Activated CD8-positive, alpha-beta memory T cell treated with anti-CD3 and anti-CD28 coated beads for 4 hours (primary cell): ENCODE measurements at places on chromosomes 2 and 18.

DNA sequence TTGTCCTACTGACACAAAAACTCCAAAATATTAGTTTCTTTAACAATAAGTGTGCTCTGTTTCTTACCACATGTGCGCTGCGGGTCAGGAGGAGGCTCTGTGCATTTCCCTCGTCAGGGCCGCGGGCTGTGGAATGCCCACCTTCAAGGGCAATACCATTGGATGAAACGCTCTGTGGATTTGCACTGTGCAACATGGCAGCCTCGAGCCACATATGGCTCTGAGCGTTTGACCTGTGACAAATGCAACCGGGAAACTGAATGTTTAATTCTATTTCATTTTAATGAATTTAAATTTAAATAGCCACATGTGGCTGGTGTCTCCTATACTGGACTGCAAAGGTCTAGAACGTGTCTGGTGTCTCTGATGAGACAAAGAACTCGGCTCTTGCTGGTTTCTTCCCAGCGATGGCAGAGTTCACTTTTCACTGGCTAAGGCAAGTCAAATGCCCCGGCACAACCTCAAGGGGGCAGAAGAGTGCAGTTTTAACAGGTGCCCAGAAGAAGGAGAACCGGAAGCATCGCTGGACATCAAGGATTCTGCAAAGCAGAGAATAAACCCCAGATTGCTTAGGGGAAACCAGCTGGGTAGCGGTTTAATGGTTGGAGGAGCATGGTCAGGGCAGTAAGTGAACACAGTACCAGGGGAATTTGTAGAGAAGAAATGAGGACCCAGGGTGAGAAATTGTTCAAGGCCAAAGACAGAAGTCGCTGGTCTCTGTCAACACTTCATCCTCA, 37.0 kb upstream of the TMEM18 start:
- DNase-seq = no peak

GRCh38 chr2:126038861-126039260, 617.1 kb upstream of the GYPC start:
- no peak for DNase-seq

DNA sequence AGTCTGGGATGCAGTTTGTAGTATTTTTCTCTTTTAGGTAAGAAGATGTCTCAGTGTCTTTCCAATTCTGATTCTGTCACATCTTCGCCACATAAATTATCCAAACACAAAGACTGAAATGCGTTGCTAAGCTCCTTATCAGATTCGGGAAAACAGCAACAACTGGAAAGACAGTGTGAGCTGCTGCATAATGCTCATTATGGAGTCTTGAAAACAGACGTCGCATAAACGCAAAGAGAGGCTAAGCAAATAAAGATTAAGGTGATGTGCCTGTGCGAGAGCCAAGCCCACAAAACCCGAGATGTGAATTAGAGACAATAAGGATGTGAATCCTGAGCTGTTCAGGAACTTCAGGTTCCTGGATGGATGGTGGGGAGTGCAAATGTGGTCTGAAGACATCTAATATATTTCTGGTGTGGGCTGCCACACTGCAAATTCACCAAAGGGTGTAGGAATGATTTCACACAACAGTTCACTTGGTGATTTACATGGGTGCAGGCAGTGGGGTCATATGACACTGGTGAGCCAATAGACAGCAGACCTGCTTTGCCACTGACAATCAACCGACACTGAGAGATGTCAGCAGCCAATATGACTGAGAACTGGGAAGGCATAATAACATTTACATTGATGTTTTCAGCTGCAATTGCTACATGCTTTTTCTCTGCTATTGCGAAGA, 195.8 kb downstream of the MTX2 start:
- no peak for DNase-seq

- no peak for DNase-seq
These were observed 378 bp downstream of the WDPCP start for GRCh38 chr2:63587814-63588384.

DNA sequence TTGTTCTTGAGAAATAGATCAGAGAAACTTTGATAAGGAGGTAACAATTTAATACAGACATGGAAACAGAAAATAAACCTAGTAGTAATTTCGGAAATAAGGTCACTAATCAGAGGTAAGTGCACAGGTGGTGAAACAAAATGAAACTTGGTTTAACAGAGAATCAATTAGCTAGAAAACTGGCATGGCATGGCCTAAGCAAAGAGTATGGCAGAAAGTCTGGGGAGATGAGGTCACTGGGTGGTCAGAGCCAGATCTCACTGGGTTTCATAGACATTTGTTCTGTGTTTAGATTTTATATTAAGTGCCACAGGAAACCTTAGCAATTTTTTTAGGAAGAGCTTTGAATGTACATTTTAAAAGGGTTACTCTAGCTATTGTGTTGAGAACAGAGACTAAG, 1216.0 kb upstream of the PIK3C3 start:
- no peak for DNase-seq

- DNase-seq = no peak
These were observed 21.5 kb upstream of the ZSCAN30 start for GRCh38 chr18:35311496-35311895.

DNA sequence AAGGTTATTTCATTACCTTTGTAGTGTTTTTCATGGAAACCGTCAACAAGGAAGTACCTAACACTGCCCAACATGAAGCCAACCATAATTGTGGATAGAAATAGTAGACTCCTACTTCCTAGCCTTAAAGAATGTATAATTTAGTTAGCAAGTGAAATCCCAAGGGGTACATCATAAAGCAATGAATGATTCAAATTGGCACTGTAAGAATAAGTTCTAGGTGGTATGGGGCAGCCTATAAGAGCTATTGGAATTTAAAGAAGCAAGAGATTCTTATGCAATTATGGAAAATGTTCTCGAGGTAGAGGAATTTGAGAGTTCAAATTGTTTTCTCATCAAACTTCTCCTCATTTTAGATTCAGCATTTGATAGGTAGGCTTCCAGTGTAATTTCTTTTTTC, 157.9 kb downstream of the FMNL2 start:
- no peak for DNase-seq

- no peak for DNase-seq
These were observed 29.6 kb downstream of the PTCD3 start for GRCh38 chr2:86135653-86136052.

- DNase-seq = no peak
These were observed 630.9 kb upstream of the FAM98A start for GRCh38 chr2:34229998-34230397.

- DNase-seq = no peak
These were observed 78.5 kb downstream of the SDC1 start for GRCh38 chr2:20146401-20146800.

DNA sequence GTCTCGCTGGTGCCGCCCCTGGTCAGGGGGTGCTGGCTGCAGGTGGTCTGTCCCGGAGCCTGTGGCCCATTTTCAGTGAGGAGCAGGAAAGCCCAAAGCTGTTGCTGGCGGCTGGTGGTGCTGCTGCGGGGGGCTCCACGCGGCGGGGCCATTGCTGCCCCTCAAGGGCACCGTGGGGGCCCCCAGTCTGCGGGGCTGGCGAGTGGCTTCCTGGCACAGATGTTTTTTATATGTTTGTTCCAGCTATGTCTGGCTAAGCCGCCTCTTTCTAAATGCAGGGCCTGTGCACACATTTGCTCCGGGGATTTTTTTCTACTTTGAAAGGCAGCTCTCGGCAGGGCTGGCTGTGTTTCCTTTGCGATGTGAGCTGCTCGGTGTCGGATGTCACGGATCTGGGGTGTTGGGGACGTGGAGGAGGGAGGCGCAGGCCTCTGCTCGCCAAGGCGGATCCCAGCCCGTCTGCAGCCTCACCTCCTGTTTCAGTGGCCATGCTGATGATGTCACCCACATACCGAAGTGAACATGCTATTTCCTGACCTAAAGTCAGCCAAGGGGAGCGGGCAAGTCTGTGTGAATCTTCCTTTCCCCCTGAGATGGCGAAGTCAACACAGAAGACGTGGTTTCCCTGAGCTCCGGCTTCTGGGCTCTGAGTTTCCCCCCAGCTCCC, 112.0 kb upstream of the CTDP1 start:
- no peak for DNase-seq

GRCh38 chr2:166334805-166335204, 40.9 kb downstream of the SCN9A start:
- DNase-seq = no peak

- DNase-seq = no peak
These were observed 99.8 kb downstream of the SEPTIN10 start for GRCh38 chr2:109513749-109514588.
